NCI-H1436 (cell line): ENCODE measurements at places on chromosomes 2 and 18.
A peak's percentile ranks its signal among the peaks of the same experiment; 100 is the strongest.

DNA sequence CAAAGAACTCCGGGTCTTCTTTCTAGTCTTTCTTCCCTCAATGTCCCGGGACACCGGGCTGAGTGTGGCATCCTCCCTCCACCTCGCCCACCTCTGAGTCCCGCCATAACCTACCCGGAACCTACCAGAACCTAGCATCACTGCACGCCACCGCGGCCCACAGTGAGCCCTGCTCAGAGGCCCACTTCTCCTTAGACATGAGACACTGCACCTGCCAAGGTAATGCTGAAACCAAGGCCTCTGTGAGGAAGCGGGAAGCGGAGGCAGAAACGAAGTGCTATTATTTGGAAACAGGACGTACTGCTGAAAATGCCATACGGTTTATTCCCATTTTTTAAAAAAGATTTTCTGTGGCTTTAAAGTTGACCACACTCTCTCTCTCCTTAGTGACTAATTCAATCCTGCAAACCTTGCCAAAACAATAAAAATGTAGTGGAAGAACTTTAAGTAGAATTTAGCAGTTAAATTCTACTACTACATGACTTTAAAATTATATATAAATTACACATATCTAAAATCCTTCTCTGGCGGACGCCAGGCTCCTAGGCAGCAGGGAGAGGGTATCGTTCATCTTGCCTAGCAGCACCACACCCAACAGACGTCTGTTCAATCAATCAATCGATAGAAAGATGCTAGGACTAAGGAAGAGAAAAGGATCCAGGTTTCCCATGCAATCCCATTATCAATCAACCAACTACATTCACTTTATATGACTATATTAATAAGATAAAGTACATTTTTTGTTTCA lies 82.0 kb downstream of the ZNF516 start:
- DNase-seq: no peak

DNA sequence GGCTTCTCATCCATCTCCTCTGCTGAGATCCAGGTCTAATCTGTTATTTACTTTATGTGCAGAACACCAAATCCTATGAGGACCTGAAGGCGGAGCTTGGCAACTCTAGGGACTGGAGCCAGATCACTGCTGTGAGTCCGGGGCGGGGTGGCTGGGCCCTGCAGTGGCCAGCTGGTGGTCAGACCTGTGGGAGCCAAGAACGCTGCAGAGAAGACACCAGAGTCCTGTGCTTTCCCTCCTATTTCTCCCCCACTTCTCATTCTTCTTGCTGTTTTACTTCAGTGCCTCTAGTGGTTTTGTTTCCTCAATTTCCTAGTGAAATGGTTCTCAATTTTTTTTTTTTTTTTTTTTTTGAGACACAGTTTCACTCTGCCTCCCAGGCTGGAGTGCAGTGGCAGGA lies 19.7 kb downstream of the VIL1 start:
- no peak for DNase-seq

DNA sequence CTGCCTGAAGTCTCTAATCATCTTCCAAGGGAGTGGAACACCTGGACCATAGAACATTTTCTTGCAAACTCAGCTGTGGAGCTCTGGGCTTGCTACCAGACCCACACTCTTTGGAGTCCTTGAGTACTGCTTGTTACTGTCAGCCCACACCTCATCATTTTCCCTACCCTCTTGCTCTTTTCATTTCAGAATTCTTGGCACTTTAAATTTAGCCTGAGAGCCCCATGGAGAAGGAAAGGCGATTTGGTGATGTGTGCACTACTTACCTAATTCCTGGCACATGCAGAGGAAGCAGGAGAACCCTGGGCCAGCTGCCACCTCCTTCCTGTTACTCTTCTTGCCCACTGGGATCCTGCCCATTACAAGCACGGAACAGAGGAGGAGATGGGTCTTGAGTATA lies 31.7 kb downstream of the TMEM178A start:
- no peak for DNase-seq

- DNase-seq: peak; percentile 87
Measured at GRCh38 chr2:9336576-9337314, 86.6 kb downstream of the ITGB1BP1 start.

DNA sequence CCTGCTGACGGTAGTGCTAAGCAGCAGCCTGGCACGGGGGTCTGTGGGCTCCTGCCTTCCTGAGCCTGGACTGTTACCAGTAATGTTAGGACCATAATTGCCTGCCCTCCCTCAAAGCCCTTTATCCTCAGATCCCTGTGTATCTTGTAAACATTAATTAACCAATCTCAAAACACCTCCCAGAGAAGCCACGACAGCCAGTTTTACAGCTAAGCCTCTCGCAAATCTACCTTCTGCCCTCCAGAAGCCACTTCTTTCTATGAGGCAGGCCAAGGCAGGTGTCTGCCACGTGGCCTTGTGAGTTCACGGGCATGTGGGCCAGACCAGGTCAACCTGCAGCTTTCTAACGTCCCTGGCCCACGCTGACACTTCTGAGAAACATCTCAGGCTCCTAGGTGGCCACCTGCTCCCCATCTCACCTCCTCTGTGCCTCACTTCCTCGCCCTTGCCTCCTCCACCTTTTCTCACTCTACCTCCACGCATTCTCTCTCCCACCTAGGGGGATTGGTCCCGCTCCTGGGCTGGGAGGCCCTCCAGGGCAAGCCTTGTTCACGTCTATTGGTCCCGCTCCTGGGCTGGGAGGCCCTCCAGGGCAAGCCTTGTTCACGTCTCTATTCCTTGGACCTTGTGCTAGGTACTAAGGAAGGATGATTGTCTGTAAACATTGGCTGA lies 64.3 kb downstream of the EDAR start:
- no peak for DNase-seq

GRCh38 chr2:66447677-66448076 lies 12.8 kb downstream of the MEIS1 start:
- DNase-seq: no peak

GRCh38 chr2:42622943-42623676 lies 54.7 kb downstream of the MTA3 start:
- no peak for DNase-seq

DNA sequence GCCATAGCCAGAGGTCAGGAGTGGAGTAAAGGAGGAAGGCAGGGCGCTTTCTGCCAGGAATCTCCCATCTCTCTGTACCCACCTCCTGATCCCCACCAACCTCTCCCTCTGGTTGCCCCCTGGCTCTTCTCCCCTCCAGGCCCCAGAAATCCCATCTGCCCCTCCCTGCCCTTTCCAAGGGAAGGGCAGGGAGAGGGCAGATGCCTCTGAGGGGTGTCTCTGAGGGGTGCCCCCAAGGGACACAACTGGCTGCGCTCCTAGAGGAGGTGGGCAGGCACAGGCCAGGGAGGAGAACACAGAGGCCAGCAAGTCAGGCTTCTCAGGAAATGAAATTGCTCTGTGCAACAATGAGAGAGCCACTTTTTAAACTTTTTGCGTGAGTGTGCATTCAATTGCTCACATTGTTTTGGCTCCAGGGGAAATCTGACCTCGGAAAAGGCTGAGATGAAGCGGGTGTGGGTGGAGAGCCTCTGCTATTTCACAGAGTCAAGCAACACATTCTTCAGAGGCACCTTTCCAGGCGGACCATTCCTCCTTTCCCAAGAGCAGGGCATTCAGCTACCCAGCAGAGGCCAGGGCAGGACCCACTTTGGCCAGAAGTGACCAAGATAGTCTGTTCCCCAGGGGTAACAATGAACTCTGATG lies 125.5 kb downstream of the SMAD7 start:
- no peak for DNase-seq

- no peak for DNase-seq
Measured at GRCh38 chr2:237227592-237228280, 142.0 kb downstream of the COPS8 start.

DNA sequence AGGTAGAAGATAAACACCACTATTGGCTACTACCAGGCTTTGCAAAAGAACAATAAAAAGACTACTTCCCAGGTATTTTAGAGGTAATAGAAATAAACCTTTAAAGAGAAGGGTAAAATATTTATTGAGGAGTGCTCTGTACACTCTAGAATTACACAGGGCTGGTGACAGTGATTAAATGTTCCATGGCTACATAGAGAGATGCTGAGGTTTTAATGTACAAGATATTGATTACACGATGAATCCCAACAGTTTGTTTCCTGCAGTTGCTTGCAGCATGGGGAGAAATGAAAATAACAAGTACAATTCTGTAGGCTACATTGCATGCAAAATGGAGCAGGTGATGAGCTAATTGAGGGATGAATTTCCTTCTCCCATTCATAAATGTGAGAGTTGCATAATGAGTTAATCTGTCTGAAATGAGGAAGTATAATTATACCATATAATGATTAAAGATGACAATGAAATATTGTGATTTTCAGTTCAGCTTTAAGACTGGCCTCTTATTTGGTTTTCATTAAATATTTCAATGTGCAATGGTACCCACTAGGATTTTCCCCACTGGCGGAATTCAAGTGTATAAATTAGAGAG lies 266.1 kb downstream of the SOCS6 start:
- peak; percentile 19 for DNase-seq

DNA sequence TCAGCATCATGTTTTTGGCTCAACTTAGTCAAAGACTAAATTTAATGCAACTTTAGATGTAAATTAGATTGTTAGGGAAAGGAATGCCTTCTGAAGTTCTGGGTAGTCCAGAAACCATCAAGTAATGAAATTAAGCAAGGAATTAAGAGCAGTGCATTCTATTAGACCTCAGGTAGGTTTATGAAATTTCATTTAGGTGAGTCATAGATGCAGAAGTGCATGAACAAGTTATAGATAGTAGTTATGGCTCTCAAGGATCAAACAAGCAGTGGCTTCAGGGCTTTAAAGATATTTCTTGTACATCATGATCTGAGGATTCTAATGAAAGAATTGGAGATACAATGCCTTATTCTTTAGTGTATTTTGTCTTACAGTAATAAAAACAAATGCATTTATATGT lies 25.4 kb upstream of the SPOPL start:
- DNase-seq: no peak

DNA sequence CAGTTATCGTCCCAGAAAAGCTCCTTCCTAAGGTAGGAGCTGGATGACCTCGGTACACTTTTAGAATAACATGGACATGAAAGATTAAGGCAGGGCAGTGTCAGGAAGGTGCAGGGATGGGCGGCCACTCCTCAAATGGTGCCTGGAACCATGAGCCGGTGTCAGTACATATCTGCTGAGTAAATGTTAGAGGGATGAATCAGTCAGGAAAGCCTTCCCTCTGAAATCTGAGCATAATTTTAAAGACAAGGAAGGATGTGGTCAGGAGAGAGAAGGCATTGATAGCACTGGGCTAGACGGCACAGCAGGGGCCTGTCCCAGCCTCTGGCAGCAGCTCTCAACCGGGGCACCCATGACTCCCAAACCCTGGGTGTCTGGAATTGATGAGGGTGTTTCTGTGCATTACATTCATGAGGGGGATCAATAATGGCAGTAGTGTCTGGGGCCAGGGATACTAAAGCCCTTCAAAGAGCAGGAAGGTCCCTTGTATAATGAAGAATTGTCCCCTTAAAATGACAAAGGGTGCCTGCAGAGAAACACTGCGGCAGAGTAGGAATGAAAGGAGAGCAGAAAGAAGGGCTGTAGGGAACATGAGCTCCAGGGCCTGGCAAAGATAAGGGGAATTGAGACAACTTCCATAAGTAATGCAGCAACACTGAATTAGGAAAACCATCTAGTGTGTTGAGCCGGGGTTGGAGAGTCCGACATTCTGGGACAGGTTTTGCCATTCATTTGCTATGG lies 162.3 kb upstream of the REV1 start:
- DNase-seq: no peak

DNA sequence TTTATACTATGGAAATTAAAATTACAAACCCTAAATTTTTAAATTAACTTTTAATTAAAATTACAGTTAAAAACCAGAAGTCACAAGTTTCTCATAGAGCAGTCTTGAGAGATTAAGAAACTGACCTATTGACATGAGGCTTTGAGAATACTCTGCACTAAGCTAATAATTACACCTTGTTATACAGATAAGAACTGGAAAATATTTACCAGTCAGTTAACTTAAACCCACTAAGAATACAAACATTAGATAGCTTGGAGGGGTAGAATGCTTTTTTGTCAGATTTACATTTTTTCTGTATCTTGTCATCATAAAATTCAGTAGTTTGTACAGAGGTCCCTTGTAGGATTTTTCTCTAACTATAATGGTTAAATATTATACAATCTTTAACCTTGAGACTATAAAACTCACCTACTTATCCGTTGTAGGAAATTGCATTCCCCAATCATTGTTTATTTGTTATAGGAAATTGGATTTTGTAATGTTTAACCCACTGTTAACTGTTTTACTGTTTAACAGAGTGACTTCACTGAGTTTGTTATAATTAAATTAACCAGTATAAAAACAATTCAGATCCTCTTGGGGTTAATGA lies 219.7 kb upstream of the PKDCC start:
- DNase-seq: no peak

DNA sequence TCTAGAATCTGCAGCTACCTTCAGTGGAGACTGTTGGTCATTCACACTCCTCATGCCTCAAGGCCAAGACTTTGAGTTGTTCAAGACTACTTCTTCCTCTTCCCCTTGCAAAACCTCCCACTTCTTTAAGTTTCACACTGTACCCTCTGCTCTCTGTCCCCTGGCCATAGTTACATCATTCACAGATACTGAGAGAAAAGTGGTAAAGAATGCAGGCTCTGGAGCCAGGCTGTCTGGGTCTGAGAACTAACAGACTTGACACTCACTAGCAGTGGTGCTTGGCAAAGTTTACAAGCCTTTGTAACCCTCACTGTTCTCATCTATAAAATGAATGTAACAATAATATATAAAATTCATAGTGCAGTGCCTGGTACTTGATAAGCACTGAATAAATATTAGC lies 61.8 kb downstream of the CDH20 start:
- no peak for DNase-seq

DNA sequence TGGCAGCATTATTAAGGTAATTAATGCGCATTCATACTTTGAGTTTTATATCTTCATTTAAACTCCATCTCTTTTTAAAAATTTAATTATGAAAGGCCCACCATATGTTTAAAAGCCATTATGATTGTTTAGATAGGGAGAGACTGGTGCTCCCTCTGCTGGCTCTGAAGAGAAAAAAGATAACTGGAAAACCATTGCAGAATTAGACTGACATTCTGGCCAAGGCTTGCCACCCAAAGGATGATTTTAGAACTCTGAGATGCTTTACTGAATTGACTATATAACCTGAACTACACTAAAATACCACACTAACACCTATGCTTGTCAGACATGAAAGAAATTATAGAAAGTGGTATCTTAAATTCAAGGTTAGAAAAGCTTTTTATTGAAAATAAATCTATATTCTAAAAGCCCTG lies 127.6 kb upstream of the SPOPL start:
- DNase-seq: no peak

- DNase-seq: peak; percentile 47
Measured at GRCh38 chr2:22690096-22690495, 694.9 kb upstream of the KLHL29 start.

GRCh38 chr2:39013871-39014270 lies 107.0 kb downstream of the SOS1 start:
- DNase-seq: no peak

GRCh38 chr2:209638346-209638745 lies 133.3 kb upstream of the UNC80 start:
- DNase-seq: no peak

DNA sequence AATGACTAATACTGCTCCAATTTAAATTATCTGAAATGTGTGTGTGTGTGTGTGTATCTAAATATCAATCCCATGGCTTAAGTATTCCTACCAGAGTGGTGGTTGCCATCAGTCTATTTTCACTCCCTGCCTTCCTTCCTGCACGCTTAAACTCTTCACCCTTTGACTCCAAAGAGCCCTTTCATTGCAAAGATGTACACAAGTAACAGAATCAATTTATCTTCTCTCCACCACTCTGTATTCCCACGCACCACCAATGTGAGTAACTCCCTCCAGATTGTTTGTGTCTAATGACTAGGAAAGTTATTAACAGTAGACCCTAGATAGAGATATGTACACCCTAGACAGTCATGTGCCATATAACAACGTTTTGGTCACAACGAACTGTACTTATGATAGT lies 42.8 kb downstream of the ARL6IP6 start:
- DNase-seq: no peak
